Left renal cortex interstitium (tissue), 4 donors: ENCODE measurements at places on chromosomes 2 and 18. TPM values are rescaled to one million over a fixed set of nuclear protein-coding genes. Genes with fewer than 3 reads are reported as not detected.

The UGT1A8 gene
- not detected for polyA plus RNA-seq

The ASXL3 gene
- 5.6 TPM for polyA plus RNA-seq

The LCT gene
- not detected for polyA plus RNA-seq

The CPS1 gene
- polyA plus RNA-seq, result 11.1 TPM

The CYTIP gene
- 2.1 TPM for polyA plus RNA-seq

The SIX2 gene
- polyA plus RNA-seq, result 19.3 TPM

GRCh38 chr2:8923183-8923582 is 80.3 kb downstream of the MBOAT2 start:
- no peak for DNase-seq

GRCh38 chr2:72840066-72840465 is 14.2 kb upstream of the EXOC6B start:
- DNase-seq, result no peak

GRCh38 chr2:27730261-27730662 is 41.3 kb upstream of the MRPL33 start:
- no peak for DNase-seq

- DNase-seq, result no peak
These were observed 10.9 kb downstream of the SERPINB5 start for GRCh38 chr18:63487676-63488075.

GRCh38 chr2:166163775-166164174 is 36.0 kb upstream of the SCN1A start:
- DNase-seq, result no peak

DNA sequence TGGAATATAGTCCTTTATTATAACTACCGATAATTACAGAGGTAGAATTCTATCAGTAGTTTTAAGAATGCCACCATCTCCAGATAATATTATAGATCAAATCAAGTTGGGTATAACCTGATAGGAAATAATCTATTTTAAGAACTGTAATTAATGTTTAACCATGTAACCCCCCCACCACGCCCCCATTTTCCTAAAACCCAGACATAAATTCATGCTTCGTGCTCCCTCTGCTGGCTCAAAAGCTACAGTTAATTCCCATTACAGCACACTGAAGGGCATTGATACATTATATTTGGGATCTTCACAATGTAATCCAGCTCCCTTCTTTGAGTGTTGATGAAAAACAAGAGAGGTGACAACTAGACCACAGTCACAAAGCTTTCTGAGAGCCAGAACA is 228.0 kb upstream of the SMAD7 start:
- no peak for DNase-seq

- DNase-seq, result no peak
These were observed 341.4 kb downstream of the TNS1 start for GRCh38 chr2:217661378-217661777.
